ENCODE measurements at places on chromosomes 16 and 17.
A peak's percentile ranks its signal among the peaks of the same experiment; 100 is the strongest.

- DNase-seq, result no peak
Measured at GRCh38 chr16:66412182-66412581, 14.9 kb upstream of the BEAN1 start.

DNA sequence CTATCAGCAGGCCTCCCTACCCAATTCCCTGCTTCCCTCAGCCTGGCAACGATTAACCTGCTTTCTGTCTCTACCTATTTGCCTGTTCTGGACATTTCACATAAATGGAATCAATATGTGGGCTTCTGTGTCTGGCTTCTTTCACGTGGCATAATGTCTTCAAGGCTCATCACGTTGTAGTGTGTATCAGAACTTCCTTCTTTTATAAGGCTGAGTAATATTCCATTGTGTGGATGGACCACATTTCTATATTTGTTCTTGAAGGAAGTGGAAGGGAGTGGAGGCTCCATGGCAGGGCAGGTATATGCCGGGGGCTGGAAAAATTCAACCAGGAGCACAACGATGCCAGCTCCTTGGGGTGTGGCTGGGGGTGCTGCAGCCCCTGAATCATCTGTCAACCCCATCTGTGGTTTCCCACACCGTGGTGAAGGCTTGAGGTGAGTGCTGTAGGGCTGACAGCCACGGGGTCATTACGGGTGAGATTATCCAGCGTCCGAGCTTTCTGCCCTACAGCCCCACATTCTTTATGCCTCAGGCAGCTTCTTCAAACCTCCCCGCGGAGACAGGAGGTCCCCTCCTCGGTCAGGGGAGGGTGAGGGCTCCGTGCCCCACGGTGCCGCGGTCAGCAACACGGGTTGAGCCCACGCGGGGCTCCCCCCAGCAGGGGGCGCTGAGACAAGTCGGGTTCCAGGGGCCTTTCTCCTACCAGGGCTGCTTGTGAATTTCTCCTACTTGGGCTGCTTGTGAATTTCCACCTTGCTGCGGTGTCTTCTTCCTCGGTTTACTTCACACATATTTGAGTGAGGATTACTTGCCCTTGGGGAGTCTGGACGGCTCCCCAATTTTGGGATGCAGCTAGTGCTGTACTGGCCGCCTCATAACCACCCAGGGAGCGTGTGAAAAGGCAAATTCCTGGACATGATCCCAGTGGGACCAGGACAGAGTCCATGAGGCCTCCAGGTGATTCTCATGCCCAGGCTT is 18.3 kb upstream of the WFIKKN2 start:
- peak; percentile 30 for DNase-seq

GRCh38 chr16:15398618-15399316 is 3.2 kb downstream of the MPV17L start:
- DNase-seq, result no peak

DNA sequence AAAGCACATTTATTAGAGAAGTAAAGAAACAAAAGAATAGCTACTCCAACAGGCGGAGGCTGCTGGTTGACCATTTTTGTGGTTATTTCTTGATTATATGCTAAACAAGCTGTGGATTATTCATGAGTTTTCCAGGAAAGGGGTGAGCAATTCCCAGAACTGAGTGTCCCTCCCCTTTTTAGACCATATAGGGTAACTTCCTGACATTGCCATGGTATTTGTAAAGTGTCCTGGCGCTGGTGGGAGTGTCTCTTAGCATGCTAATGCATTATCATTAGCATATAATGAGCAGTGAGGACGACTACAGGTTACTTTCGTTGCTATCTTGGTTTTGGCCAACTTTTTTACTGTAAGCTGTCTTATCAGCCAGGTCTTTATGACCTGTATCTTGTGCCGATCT is 12.2 kb upstream of the HS3ST4 start:
- no peak for DNase-seq

- no peak for DNase-seq
Measured at GRCh38 chr17:45869676-45870341, 24.5 kb upstream of the MAPT start.

DNA sequence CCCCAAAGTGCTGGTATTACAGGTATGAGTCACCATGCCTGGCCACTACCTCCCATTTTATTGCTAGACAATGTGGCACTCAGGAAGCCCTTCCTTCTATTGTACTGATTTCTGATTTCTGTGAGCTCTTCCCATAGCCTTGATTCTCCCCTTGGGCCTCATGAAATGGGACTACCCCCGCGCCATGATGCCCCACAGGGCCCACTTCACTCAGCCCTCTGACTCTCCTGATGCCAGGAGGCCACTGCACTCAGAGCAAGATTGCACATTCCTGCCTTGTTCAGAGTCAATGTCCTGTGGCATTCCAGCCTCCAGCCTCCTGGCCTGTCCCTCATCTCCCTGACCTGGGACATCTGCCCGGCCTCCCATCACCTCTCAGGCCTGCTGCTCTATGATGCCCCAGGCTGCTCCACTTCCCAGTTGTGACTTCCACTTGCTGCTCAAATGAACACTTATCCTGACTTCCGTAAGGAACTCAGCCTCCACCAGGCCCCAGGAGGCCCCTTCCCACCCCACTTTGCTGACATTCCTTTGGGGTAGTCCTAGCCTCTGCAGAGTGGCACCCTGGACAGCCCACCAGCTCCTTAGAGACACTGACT is 66.6 kb upstream of the KSR1 start:
- DNase-seq, result no peak

DNA sequence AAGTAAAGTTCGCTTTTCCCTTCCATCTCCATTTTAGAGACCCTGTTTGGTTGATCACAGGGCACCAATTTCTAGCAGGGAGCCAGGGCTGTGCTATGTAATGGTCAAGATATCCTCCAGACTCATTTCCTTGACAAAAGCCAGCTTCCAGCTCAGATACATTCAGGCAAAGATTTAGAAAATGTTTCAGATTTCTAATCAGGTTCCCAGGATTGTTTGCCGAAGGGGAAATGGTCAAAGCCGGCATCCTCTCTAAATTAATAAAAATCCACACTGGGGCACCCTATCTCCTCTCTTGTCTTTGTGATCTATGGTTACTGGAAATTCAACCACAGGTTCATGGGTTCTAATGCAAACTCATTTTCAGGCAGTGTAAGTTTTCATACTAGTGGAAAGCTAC is 686.8 kb upstream of the KIF2B start:
- no peak for DNase-seq

GRCh38 chr17:77027271-77027889 is 113.4 kb upstream of the SEC14L1 start:
- DNase-seq, result no peak

GRCh38 chr16:69931631-69932030 is 19.5 kb upstream of the CLEC18A start:
- DNase-seq, result no peak

GRCh38 chr16:56388209-56388608 is 37.1 kb downstream of the AMFR start:
- DNase-seq, result no peak

GRCh38 chr16:81265052-81265451 is 26.6 kb downstream of the BCO1 start:
- DNase-seq, result no peak

- no peak for DNase-seq
Measured at GRCh38 chr16:84726669-84727467, 27.1 kb downstream of the USP10 start.

GRCh38 chr17:304461-304860 is 48.1 kb downstream of the RPH3AL start:
- no peak for DNase-seq

DNA sequence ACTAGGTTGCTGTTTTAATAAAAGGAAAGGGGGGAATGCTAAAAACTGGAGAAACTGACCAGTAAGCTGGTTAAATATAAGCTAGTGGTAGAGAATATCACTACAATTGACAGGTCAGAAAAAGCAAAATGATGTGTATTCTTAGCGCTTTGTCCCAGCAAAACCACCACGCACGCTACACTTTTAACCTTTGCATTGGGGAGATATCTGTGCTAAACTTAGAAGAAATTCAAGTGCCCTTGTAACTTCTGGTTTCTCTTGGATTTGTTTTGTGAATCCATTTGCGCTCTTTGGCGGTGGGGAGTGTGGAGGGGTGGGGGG is 1.4 kb downstream of the GAN start:
- DNase-seq, result no peak
